ENCODE measurements at places on chromosomes 5 and 9. TPM values are rescaled to one million over a fixed set of nuclear protein-coding genes. Genes with fewer than 3 reads are reported as not detected.
A peak's percentile ranks its signal among the peaks of the same experiment; 100 is the strongest.

- no peak for ATAC-seq
Measured at GRCh38 chr9:89093201-89093975, 85.2 kb downstream of the SHC3 start.

DNA sequence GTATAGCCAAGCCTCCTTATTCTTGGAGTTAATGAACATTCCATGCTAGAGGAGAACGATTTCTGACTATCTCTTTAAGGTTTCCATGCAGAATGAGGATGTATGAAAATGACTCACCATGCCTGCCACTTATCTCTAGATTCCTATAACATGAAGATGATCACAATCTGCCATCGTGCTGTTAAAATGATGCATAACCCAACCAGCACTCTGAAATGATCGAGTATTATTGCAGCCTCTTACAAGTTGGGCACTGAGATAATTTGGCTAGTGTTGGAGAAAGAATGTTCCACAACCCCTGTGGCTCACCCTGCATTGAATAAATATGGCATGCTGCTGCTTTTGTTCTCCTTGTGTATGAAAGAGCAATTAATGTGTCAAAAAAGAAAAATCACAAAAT, 1143.6 kb upstream of the WWC1 start:
- no peak for ATAC-seq

Gene MYOZ3
- total RNA-seq, result not detected

- no peak for ATAC-seq
Measured at GRCh38 chr5:25489834-25490538, 845.2 kb upstream of the CDH10 start.

- no peak for ATAC-seq
Measured at GRCh38 chr5:61366497-61367240, 34.6 kb downstream of the ZSWIM6 start.

DNA sequence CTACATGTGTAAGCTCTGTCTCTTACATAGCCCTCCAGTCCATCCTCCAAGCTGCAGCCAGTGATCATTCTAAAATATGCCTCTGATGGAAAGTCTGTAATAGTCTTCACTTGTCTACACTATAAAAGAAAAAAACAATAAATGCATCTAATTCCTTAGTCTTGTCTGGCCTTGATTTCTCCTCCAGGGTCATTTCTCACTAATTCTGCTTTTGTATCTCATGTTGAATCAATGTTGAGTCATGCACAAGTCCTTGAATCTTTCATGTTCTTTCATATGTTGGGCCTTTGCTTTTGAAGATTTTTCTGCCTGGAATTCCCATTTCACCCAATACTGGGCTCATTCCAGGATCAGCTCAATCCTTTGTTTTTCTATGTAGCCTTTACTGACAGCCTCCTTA, 121.1 kb upstream of the TRIM32 start:
- ATAC-seq, result peak; percentile 59

DNA sequence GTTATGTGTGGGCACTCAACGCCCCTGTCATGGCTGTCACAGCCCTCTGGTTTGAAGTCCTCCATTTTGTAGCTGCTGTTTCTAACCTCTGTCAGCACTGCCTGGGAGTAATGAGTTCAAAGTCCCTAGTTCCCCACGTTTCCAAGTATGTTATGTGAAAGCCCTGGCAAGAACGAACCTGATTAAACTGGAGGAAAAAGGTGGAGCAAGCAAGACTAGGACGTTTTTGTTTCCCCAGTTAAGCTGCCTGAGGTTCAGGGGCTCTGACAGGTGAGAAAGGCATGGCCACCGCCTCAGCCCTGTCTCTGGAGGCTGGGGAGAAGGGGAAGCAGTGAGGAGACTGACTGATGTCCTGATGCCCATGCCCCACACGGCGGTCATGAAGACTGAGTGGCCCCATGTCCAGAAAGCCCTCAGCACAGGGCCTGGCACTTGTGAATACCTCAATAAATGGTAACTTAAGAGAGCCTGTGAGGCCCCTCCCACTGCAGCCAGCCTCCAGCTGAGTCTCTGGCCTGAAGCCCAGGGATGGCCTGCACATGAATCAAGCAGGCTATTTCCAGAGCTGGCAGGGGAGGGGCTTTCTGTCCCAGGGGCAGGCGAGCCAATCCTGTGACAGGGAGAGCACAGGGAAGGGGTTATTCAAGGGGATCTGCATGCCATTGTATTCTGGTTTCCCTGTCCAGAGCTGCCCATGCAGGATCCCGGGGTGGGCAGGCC, 61.8 kb downstream of the PFDN1 start:
- ATAC-seq, result peak; percentile 57

Gene DMRT3
- total RNA-seq, result not detected

GRCh38 chr9:94872891-94873511, 146.5 kb downstream of the AOPEP start:
- ATAC-seq, result no peak

GRCh38 chr5:136682986-136683385, 317.6 kb upstream of the TRPC7 start:
- no peak for ATAC-seq

Gene OTULINL
- 0.88 TPM for total RNA-seq

DNA sequence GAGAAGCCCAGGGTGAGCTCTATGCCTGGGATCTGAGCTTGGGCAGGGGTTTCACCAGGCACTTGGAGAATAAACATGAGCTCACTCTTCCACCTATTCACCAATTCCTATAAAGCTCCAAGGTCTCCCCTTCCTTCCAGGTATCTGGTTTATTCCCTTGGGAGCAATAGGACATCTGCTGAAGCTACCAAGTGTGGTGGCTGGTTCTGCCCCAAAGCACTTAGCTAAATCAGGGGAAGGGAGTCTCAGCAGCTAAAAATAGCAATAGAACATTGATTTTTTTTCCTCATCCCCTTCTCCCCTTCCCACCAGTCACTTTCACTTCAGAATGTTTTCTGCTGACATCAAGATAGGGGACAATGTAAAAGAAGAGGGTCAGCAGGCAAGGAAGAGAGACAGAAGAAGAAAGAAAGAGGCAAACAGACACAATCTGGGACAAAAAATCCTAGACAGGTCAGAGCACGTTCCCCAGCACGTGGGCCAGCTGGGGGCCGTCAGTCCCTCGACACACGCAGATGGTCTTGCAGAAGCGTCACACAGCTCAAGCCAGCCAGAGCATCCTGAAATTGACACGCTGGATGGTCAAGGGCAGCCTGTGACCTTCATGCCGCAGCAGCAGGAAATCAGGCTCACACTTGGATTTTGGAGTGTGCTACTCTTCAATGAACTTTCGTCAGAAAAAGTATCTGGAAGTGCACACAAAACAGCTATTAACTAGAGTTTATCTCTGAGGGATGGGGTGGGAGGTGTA, 176.0 kb downstream of the ZNF608 start:
- no peak for ATAC-seq

Gene LEAP2
- total RNA-seq, result 0.68 TPM

DNA sequence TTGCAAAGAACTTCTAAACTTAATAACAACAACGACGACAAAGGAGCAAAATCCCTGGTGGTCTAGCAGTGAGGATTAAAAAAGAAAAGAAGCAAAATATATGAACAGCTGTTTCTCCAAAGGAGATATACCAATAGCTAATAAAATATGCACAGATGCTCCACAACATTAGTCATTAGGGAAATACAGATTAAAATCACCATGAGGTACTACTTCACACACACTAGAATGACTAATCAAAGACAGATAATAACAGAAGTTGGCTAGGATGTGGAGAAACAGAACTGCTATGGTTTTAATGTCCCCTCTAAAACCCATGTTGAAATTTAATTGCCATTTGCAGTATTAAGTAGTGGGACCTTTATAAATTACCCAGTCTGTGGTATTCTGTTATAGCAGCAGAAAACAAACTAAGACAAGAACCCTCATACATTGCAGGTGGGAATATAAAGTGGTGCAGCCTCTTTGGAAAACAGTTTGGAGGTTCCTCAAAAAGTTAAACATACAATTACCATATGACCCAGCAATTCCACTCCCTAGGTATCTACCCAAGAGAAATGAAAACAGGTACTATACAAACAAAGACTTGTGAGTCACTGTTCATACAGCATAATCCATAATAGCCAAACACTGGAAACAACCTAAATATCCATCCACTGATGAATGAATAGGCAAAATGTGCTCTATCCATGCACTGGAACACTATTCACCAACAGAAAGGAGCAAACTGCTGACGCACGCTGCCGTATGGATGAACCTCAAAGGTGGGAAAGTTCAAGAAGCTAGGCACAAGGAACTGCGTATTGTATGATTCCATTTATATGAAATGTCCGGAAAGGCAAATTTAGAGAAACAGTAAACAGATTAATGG, 11.4 kb upstream of the DUSP1 start:
- ATAC-seq, result peak; percentile 77

DNA sequence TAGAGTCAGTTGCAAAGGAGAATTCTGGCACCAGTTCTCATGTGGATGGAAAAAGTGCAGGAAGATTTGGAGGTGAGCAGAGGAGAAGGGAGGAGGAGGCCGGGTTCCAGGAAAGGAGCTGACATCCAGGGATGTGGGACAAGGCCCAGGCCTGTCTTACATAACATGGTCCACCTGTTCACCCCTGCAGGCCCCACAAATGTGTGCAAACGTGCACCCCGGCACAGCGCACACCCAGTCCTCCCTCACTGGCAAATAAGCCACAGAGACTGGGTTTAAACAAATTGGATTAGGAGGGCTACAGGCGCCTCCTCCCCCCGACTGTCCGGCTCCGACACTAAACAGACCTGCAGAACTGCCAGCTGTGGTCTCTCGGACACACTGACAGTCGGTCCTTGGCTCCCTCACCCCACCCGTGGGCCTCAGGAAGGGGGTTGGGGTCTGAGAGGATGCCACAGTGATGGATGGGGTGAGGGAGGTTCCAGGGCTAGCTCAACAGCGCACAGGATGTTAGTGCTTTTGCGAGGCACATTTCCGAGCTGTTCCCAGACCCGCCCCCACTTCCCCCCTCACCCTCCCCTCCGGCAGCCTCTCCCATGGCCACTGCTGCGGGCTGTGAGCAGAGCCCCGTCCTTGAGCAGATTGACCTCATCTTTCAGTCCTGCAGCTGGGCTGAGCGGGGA, 43.4 kb upstream of the IL17B start:
- ATAC-seq, result peak; percentile 20

Gene SPINK5
- total RNA-seq, result 509 TPM

DNA sequence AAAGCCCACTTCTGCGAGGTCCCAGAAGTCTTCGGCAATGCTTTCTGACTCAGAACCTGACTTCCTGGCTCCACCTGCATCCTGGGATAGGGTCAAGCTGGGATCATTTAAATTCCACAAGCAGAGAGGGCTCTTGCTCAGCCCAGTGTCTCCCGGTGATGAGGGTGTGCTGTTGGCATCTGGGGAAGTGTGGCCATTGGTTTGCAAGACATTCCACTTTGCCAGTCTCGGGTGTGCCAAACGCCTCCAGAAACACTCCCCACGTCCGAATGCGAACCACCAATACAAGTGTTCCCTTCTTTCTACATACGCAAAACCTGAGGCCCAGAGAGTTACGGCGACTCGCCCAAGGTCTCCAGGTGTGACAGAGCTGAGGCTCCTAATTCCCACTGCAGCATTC, 43.1 kb upstream of the FCN2 start:
- no peak for ATAC-seq

DNA sequence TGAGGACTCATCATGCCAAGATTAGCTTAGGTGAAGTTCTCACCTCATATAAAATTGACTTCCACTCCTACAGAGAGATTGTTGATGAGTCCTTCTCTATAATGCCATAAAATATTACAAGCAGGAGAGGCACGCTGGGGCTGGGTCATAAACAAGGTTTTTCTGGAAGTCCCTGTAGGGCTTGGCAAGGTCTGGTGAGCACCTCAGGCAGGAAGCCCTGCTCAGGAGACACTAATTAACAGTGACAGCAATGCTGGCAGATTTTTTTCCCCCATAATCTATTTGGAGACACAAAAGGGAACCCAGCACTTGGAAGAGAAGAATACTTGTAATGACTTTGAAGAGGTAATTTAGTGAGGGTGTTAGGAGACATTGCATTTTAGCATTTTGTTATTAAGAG, 118.7 kb downstream of the DIRAS2 start:
- ATAC-seq, result no peak

GRCh38 chr9:79694676-79695400, 123.1 kb downstream of the TLE4 start:
- peak; percentile 24 for ATAC-seq

Gene FAM81B
- not detected for total RNA-seq

- no peak for ATAC-seq
Measured at GRCh38 chr9:112820881-112821280, 69.8 kb downstream of the SLC46A2 start.

DNA sequence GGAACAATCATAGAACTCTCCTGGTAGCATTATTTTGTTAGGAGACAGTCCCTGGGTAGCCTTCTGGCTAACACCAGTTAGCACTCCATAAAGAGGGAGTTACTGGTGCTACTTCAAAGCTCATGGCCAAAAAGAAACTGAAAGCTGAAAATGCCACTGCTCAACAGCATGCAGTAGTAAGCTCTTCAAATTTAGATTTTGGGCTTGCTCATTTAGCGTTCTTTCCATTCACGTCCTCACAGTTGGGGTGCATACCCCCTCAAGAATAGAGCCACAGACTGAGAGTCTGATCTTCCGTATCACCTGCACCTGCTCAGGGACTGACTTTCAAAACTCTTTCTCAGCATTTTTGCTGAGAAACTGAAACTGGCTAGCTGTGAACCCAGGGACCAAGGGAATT, 24.7 kb downstream of the NTRK2 start:
- ATAC-seq, result no peak

DNA sequence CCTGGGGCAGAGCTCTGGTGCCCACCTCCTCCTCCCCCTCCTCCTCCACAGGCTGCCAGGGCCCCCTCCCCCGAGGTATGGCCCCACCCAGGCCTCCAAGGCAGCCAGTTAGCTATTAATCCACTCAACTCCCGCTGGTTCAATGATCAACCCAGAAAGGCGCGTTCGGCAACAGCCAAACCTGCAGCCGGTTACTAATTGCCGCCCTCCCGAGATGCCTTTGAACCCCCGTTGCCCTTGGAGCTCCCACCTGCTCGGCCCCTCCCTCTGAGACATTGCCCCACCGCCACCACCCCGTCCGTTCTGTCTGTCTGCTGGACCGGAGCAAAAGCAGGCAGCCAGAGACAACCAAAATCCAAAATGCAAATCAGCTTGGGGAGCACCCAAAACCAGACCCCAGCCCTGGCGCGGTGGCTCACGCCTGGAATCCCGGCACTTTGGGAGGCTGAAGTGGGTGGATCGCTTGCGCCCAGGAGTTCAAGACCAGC, 25.8 kb downstream of the NOTCH1 start:
- no peak for ATAC-seq

GRCh38 chr5:162769019-162769418, 668.4 kb upstream of the CCNG1 start:
- ATAC-seq, result no peak

DNA sequence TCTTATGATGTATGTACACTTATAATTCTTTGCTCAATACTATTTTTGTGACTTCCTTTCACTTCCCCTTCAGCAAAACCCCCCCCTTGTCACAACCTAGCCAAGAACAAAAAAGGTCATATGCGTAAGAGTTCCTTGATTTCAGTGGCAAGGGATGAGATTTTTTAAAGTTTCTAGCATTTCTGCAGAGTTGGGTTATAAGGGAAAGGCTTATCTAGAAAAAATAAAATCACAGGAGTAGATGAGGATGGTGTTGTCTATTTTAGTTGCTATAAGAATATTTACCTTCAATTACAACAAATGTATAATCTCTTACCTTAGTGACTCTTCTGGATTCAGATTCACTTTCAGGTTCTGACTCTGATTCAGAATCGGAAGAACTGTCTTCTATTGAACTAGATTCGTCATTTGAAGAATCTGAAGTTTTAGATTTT, 184.6 kb downstream of the AP3B1 start:
- ATAC-seq, result no peak

Gene GPR151
- not detected for total RNA-seq

Measured in esophagus mucosa (tissue), 1 donor.